Chondrocyte (in vitro differentiated cells): ENCODE measurements at places on chromosomes 5 and 9. TPM values are rescaled to one million over a fixed set of nuclear protein-coding genes. Genes with fewer than 3 reads are reported as not detected.

Gene SLC45A2
- total RNA-seq: 0.12 to 0.51 TPM in 2 of 3 replicates, not detected in the other

Gene RNF20
- total RNA-seq: 42.6 to 68.6 TPM (median 47.4 TPM) in 3 replicates

Gene SLC28A3
- 0.15 to 0.35 TPM in 2 of 3 replicates, not detected in the other for total RNA-seq

Gene LPAR1
- 33.5 to 35.4 TPM (median 34.0 TPM) in 3 replicates for total RNA-seq

Gene ARHGEF37
- total RNA-seq: 5.8 to 16.8 TPM (median 6.0 TPM) in 3 replicates

GRCh38 chr5:140287801-140288521 is 14.9 kb downstream of the PFDN1 start:
- no peak for DNase-seq

DNA sequence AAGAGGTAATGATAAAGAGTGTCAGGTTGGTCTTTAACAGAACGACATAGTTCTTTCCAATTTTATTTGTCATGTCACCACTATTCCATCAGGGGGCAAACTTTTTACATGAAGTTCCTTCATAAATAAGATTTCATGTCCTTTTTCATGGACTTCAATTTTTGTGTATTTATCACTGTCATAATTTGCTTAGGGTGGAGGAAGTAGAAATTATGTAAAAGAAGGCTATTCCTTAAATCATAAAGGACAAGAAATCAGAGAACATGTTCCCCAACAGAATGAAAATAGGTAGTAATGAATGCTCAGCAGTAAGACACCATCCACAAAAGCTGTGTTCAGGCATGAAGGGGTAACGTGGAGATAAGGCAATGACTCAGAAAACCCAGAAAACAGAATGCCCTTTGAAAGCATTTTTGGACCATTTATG is 72.7 kb downstream of the ZFAND5 start:
- no peak for DNase-seq

GRCh38 chr9:97366889-97367288 is 45.0 kb upstream of the TDRD7 start:
- DNase-seq: no peak
